ENCODE measurements at places on chromosomes 5 and 9. TPM values are rescaled to one million over a fixed set of nuclear protein-coding genes. Genes with fewer than 3 reads are reported as not detected.

CCL28 gene
- 13.1 TPM for polyA plus RNA-seq

SPRY4 gene
- not detected for polyA plus RNA-seq

GOLGA2 gene
- 10.3 TPM for polyA plus RNA-seq

BNC2 gene
- not detected for polyA plus RNA-seq

CEP72 gene
- polyA plus RNA-seq = 5.4 TPM

PCDHA9 gene
- not detected for polyA plus RNA-seq

PCDHB8 gene
- not detected for polyA plus RNA-seq

ACOT12 gene
- polyA plus RNA-seq = not detected

DNAH5 gene
- not detected for polyA plus RNA-seq

FYB1 gene
- polyA plus RNA-seq = 11.6 TPM

RNF145 gene
- 15.6 TPM for polyA plus RNA-seq

GNA14 gene
- not detected for polyA plus RNA-seq

GFPT2 gene
- 0.19 TPM for polyA plus RNA-seq

Data from IgD-negative memory B cell (primary cell).